Endodermal cell (in vitro differentiated cells): ENCODE measurements at places on chromosomes 3 and 15. TPM values are rescaled to one million over a fixed set of nuclear protein-coding genes. Genes with fewer than 3 reads are reported as not detected.

The GANC gene
- total RNA-seq, result 13.3 to 15.8 TPM (median 13.8 TPM) in 3 replicates

GRCh38 chr3:98984024-98984423, 82.5 kb upstream of the DCBLD2 start:
- no peak for DNase-seq

DNA sequence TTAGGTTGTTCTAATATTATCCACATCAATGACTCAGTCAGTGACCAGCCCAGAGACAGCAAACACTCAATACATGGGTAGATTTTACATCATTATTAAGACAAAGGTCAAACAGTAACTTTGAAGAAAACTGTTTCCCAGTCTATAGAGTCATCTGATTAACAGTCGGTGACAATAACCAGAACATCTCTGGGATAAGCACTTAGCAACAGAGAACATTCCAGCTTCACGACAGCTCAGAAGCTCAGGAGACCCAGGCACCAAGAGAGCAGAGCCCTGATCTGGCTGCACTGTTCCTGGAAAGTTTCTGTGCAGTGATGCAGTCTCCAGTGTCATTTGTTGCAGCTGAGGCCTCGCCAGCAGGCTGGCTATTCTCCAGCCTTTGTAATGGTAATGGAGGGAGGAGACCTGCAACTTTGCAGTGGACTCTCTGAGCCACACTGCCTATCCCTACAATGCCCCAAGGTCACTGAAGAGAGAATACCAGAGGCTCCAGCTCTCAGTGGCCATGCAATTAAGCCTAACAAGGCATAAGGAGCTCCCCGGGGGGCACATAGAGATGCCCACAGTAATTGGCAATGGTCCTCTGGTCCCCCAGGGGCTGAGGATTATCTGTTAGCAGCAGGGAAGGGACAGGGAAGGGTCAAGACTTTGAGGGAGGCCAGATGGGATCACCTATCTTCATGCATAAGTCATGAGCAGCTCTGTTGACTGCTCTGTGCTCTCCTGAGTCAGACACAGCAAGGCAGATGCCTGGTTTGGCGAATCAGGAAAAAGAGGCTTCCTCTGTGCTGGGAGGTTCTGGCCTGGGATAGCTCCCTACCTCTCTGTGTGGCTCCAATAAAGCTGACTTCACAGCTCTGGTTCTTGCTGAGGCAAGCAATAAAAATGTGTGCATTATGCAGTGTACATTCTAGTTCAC, 163.6 kb downstream of the CTNNB1 start:
- peak; percentile 89 for DNase-seq

DNA sequence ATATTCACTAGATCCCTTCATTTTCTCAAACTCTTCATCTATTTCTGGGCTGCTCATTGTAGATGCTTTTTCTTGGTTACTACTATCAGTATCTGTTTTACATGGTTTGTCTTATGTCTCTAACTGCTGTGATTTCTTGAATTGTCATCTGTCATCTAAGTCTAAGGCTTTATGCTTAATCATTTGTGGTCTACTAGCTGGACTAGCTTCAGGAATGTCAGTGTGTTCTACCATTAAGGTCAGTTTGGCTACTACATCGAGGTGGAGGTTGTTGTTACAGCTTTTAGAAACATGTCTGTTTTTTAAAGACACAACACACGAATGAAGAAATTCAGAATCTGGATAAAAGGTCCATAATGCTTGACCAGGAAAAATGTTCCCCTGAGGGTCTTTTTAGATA, 82.2 kb downstream of the ABI3BP start:
- DNase-seq, result no peak

DNA sequence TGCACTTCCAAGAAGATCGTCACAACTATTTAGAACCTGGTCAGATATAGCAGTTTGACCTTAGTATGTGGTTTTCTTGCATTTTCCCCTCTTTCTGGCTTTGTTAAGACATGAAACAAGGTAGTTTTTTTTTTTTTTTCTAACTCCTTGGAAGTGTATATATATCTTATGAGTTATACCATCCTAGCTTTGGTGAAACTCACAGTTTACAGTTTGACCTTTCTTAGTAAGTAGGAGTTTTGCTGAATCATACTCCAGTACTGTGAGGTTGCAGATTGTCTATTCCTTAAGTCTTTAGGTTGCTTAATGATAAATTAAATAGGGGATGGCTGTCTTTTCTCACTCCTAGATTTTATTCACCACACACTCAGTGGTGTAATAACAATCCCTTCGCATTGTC, 325.0 kb downstream of the RBMS3 start:
- no peak for DNase-seq

DNA sequence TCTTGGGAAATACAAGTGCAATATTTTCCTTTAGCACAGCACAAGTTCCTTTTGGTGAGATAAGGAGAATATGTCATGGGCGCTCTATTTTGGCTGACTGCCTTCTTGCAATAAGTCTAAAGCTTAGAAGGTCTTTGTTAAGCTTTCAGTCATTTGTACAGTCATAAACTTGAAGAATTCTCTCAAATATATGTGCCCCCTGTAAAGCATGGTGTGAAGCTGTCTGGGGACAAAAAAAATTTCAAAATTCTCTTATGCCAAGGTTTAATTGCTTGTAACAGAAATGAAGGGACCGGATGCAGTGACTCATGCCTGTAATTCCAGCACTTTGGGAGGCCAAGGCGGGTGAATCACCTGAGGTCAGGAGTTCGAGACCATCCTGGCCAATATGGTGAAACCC, 21.7 kb upstream of the ARID3B start:
- no peak for DNase-seq
